Activated naive CD8-positive, alpha-beta T cell treated with anti-CD3 and anti-CD28 coated beads, Interleukin-2, amount 10 ng/mL, durations not matched to agents 7 days and 5 days (primary cell): ENCODE measurements at places on chromosomes 6 and 20. TPM values are rescaled to one million over a fixed set of nuclear protein-coding genes. Genes with fewer than 3 reads are reported as not detected.
A peak's percentile ranks its signal among the peaks of the same experiment; 100 is the strongest.

DNA sequence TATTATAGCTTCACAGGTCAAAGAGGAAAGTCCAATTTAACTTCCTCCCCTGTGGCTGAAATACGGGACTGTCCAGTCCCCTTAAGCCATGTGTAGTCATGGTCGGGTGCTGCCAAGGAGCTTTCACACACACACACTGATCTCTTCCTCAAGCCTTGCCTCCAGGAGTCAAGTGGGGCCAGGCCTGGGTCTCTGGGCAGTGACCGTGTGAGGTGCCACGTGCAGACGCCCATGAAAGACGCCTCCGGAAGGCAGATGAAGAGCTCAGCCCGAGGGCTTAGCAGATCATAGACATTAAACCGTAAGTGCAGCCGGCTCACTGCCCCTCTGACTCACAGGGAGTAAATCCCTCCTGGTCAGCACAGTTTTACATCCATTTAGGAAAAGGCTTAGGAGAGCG, 4.2 kb downstream of the GABRR2 start:
- H3K27ac ChIP-seq: no peak overlapping the region
- no peak overlapping the region for H3K4me3 ChIP-seq
- no peaks in the 10 kb centered on the region for H3K36me3 ChIP-seq
- peaks cover 7% of the 10 kb centered on the region for H3K27me3 ChIP-seq

- no peaks in the 10 kb centered on the region for H3K27me3 ChIP-seq
- H3K36me3 ChIP-seq: peaks cover 3% of the 10 kb centered on the region
- H3K4me3 ChIP-seq: peak overlapping the region; percentile 71
- peak overlapping the region; percentile 78 for H3K27ac ChIP-seq
Measured at GRCh38 chr6:122751326-122751725, 28.2 kb upstream of the FABP7 start.

GRCh38 chr6:139638179-139638941, 263.9 kb upstream of the CITED2 start:
- DNase-seq: no peak
- H3K27ac ChIP-seq: no peak overlapping the region
- H3K36me3 ChIP-seq: no peaks in the 10 kb centered on the region
- no peak overlapping the region for H3K4me3 ChIP-seq
- H3K4me1 ChIP-seq: peaks cover 11% of the 10 kb centered on the region
- H3K27me3 ChIP-seq: peaks cover 17% of the 10 kb centered on the region

DNA sequence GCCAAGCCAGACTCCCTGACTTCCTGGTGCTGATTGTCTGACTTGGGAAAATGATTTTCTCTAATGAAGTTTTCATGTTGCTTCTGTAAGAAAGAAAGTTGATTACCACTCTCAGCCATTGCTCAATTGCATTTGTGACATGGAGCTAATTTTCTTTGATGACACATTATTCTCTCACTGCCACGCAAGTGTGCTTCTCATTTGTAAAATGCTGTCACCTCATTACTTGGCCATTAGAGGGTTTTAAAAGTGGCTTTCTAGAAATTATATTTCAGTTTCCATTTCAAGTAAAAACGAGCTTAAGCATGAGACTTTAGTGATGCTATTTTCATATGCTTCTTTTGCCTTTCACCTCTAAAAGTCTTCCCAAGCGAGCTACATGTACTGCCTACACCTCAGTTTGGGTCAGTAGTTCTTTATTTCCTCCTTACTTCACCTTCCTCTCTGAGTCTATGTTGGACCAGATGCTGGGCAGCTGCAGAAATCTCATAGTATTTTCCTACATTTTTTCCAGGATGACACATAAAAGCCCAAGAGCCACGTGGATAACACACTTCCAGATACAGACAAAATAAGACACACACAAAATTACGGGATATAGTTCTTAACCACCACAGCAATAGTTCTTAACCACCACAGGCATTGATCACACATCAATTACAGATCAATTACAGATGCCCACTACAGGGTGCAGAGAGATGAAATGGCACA, 6.3 kb upstream of the FAM210B start:
- H3K4me1 ChIP-seq: no peaks in the 10 kb centered on the region
- no peak overlapping the region for H3K27ac ChIP-seq
- no peaks in the 10 kb centered on the region for H3K36me3 ChIP-seq
- H3K27me3 ChIP-seq: peaks cover 25% of the 10 kb centered on the region
- H3K4me3 ChIP-seq: no peak overlapping the region

Gene EIF6
- total RNA-seq: 83.9 TPM

GRCh38 chr20:51036827-51037531, 14.1 kb upstream of the KCNG1 start:
- no peak overlapping the region for H3K27ac ChIP-seq
- no peak overlapping the region for H3K4me3 ChIP-seq
- DNase-seq: no peak
- peaks cover 6% of the 10 kb centered on the region for H3K27me3 ChIP-seq
- H3K36me3 ChIP-seq: no peaks in the 10 kb centered on the region
- no peaks in the 10 kb centered on the region for H3K4me1 ChIP-seq

DNA sequence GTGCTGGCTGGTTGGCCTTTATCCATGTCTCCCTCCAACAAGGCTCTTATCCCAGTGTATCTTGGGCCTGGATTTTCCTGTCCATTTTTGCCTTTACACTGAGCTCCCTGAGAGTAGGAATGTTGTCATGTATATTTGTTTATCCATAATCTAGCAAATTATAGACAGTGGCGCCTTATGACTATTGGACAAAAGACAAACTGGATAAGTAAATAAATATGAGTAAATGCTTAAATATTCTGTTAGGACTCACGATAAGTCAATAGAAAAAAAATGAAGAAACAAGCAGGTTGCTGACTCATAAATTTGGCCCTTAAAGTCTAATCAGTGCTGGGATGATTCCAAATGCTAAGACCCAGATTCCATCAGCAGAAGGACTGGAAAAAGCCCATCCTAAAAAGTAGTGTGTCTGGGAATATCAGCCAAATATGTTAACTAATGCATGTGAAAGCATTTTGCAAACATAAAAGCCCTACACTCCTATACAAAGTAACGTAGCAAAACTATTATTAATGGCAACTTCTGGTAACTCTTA, 55.0 kb upstream of the PCSK2 start:
- H3K4me1 ChIP-seq: no peaks in the 10 kb centered on the region
- no peak overlapping the region for H3K4me3 ChIP-seq
- H3K36me3 ChIP-seq: no peaks in the 10 kb centered on the region
- no peaks in the 10 kb centered on the region for H3K27me3 ChIP-seq
- DNase-seq: no peak

DNA sequence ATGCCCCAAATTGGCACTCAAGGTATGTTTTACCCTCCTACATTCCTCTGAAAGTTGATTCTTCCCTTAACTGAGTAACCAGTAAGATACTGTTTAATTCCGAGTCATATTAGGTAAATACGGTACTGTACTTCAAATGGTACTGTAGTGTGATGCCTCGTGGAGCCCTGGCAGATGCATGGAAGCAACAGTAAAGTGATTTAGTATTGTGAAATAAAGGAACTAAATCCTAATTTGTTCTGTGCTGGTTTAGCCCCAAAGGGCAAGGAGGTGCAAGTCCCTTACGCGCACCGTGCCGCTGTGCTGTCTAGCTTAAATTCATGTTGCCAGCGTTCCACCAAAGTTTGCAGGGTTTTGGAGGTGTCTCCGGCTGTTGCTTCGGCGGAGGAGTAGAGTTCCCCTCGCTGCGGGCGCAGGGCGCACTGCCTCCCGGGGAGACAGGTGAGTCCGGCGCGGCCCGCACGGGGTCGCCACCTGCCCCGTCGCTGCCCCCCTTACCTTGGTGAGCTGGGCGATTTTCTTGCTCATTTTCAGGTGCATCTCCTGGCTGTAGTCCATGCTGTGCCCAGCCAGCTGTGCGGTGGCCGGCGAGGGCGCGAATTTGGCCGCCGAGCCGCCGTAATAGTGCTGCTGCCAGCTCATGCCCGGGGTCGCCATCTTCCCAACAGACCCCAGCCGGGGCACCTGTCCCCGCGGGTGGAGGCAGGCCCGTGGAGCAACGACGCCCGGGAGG, 655 bp downstream of the FAM184A start:
- peaks cover 2% of the 10 kb centered on the region for H3K36me3 ChIP-seq
- H3K27me3 ChIP-seq: peaks cover 9% of the 10 kb centered on the region
- H3K4me3 ChIP-seq: peak overlapping the region; percentile 72
- peak; percentile 70 for DNase-seq
- peak overlapping the region; percentile 28 for H3K27ac ChIP-seq

- peaks cover 27% of the 10 kb centered on the region for H3K27me3 ChIP-seq
- DNase-seq: no peak
Measured at GRCh38 chr6:106025655-106026054, 60.5 kb upstream of the PRDM1 start.

Gene NOX3
- not detected for total RNA-seq

Gene SCRT2
- total RNA-seq: not detected

DNA sequence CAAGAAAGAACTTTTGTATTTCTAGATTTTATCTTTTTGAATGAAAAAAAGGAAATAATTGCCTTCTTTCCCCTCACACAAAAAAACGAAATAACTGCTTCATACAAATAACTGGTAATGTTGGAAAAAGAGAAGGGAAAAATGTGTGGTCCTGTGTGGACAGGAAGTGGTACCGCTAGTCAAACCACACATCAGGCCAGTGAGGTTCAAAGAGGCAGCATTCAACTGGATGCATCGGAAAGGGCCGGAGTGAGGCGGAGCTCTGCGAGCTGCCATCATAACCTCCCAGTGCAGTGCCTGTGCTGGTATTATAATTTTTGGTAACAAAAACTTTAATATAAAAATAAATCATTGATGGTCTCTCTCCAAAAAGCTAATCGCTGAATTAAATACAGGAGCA, 111.2 kb downstream of the IRF4 start:
- H3K4me1 ChIP-seq: peaks cover 63% of the 10 kb centered on the region
- peaks cover 19% of the 10 kb centered on the region for H3K36me3 ChIP-seq
- no peak for DNase-seq
- H3K27ac ChIP-seq: peak overlapping the region; percentile 89
- H3K4me3 ChIP-seq: peak overlapping the region; percentile 27

DNA sequence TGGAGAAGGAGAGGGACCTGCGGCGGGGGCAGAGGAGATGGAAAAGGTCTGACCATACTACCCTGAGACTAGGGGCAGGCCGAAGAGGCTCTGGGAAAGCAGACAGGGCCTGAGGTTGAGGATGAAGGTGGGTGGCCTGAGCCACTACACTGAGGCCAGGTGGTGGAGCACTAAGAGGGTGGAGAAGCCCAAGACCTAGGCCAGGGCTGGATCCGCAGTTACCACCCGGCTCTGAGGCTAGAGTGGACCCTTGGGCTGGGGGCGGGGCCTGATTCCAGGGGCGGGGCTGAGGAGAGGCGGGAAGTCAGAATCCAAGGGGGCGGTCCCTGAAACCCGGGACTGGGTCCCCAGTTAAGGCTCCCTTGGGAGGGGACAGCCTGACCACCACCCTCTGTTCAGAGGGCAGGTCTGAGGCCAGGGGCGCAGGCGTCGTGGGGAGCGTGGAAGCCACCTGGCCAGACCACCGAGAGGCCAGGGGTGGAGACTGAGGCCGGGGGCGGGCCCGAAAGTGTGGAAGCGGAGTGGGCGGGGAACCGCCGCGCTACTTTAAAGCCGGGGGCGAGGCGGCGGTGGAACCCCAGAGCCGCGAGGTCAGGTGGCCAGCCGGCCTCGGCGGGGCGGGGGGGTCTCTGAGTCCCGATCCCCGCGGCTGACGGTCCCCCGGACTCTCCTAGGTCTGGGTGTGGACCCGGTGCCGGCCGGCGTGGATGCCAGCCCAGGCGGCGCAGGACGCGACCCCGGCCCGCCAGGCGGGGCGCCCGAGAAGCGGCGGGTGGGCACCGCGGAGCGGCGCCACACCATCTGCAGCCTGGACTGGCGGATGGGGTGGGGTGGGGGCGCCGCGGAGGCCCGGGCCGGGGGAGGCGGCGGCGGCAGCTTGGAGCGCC, 8.3 kb downstream of the CCM2L start:
- peaks cover 12% of the 10 kb centered on the region for H3K4me1 ChIP-seq
- H3K4me3 ChIP-seq: peak overlapping the region; percentile 81
- peaks cover 76% of the 10 kb centered on the region for H3K27me3 ChIP-seq
- H3K27ac ChIP-seq: no peak overlapping the region

- no peak for DNase-seq
- H3K4me1 ChIP-seq: peaks cover 67% of the 10 kb centered on the region
- H3K4me3 ChIP-seq: no peak overlapping the region
- no peak overlapping the region for H3K27ac ChIP-seq
- peaks cover 42% of the 10 kb centered on the region for H3K36me3 ChIP-seq
Measured at GRCh38 chr6:149327638-149328037, 10.1 kb downstream of the TAB2 start.

- no peaks in the 10 kb centered on the region for H3K4me1 ChIP-seq
- no peak overlapping the region for H3K27ac ChIP-seq
- no peak overlapping the region for H3K4me3 ChIP-seq
- no peaks in the 10 kb centered on the region for H3K27me3 ChIP-seq
- no peak for DNase-seq
Measured at GRCh38 chr6:162408826-162409535, 318.6 kb downstream of the PRKN start.

DNA sequence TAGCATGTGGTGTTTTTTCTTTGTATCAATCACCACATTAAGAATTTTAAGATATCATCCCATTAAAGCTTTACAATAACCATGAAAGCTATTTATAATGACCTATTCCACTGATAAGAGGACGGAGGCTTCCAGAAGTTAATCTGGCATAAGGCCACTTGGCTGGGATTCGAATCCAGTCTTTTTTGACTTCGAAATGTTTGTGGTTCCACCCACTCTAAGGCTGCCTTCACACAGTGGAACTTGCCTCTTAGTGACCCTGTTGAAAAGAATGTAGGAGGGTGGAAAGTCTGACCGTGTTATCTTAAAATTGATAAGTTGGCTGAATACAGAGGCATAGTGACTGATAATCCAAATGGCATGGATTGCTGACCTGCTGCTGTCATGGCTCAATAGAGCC, 959.7 kb downstream of the KIF16B start:
- H3K4me1 ChIP-seq: no peaks in the 10 kb centered on the region
- H3K27ac ChIP-seq: no peak overlapping the region
- no peak for DNase-seq
- H3K36me3 ChIP-seq: no peaks in the 10 kb centered on the region
- no peak overlapping the region for H3K4me3 ChIP-seq
- no peaks in the 10 kb centered on the region for H3K27me3 ChIP-seq

Gene MROH8
- total RNA-seq: 2.0 TPM

Gene ARMC2
- 15.3 TPM for total RNA-seq

Gene THBD
- total RNA-seq: 0.34 TPM

- no peak overlapping the region for H3K4me3 ChIP-seq
- H3K36me3 ChIP-seq: no peaks in the 10 kb centered on the region
- H3K27me3 ChIP-seq: no peaks in the 10 kb centered on the region
- H3K27ac ChIP-seq: no peak overlapping the region
- H3K4me1 ChIP-seq: no peaks in the 10 kb centered on the region
Measured at GRCh38 chr6:68651011-68651985, 16.2 kb downstream of the ADGRB3 start.

- no peaks in the 10 kb centered on the region for H3K27me3 ChIP-seq
- no peaks in the 10 kb centered on the region for H3K4me1 ChIP-seq
- H3K27ac ChIP-seq: no peak overlapping the region
- no peak for DNase-seq
- H3K36me3 ChIP-seq: no peaks in the 10 kb centered on the region
- H3K4me3 ChIP-seq: no peak overlapping the region
Measured at GRCh38 chr6:85195243-85195642, 254.6 kb upstream of the NT5E start.

GRCh38 chr20:38127920-38128528, 37.0 kb downstream of the TGM2 start:
- H3K27me3 ChIP-seq: peaks cover 2% of the 10 kb centered on the region
- H3K27ac ChIP-seq: no peak overlapping the region
- H3K4me1 ChIP-seq: peaks cover 3% of the 10 kb centered on the region
- DNase-seq: no peak
- H3K36me3 ChIP-seq: no peaks in the 10 kb centered on the region
